Stimulated activated CD4-positive, alpha-beta T cell treated with anti-CD3 and anti-CD28 coated beads, Interleukin-1b, Interleukin-23, amount 100 ng/mL, for 4 hours (primary cell): ENCODE measurements at places on chromosomes 12 and 14.
A peak's percentile ranks its signal among the peaks of the same experiment; 100 is the strongest.

DNA sequence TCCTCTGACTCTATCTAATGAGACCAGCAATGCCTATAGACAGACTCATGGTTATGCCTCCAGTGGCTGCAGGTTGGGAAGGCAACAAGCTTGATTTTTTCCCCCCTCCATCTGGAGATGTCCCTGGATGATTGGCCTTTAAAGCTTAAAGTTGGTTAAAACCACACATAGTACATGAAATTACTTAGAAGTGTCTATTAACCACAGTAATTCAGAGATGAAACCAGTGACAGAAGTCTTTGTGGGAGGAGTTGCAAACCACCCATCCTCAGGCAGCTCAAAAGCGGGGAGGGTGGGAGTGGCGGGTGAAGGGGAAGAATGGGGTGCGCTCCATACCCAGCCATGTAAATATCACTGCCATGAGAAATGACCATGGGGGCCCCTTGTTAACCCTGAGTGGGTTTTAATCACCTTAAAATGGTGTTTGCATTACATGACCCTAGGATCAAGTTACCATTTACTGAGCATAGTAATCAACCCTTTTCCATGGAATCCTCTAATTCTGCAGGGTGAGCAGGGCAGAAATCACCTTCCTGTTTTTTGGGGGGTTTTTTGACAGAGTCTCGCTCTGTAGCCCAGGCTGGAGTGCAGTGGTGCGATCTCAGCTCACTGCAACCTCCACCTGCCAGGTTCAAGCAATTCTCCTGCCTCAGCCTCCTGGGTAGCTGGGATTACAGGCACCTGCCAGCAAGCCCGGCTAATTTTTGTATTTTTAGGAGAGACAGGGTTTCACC is 133.5 kb downstream of the FOXN3 start:
- DNase-seq = no peak

- no peak for DNase-seq
Observed at GRCh38 chr12:104758771-104759170, 199.3 kb downstream of the SLC41A2 start.

GRCh38 chr12:96335270-96335669 is 65.0 kb downstream of the CDK17 start:
- DNase-seq = no peak

- no peak for DNase-seq
Observed at GRCh38 chr12:92059960-92060359, 85.7 kb downstream of the BTG1 start.

DNA sequence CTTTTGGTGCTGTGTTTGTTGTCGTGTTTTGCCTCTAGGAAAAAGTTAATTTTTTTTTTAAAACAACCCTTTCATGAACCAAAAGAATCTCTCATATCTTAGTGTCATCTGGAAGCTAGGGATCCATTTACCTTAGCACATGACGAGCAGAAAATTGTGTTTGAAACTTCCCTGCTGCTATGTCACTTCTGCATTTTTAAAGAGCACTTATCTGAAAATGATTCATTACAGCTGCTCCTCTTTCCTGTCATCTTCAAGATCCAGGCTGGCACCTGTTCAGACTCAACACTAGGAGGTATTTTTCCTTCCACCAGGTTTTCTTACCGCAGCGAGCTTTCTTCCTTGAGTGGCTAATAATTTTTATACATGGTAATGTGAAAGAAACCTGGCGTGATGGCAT is 67.0 kb downstream of the EML1 start:
- DNase-seq = no peak

GRCh38 chr14:69374235-69374634 is 23.9 kb downstream of the ERH start:
- DNase-seq = no peak

- no peak for DNase-seq
Observed at GRCh38 chr14:34439090-34439489, 22.9 kb downstream of the SPTSSA start.

DNA sequence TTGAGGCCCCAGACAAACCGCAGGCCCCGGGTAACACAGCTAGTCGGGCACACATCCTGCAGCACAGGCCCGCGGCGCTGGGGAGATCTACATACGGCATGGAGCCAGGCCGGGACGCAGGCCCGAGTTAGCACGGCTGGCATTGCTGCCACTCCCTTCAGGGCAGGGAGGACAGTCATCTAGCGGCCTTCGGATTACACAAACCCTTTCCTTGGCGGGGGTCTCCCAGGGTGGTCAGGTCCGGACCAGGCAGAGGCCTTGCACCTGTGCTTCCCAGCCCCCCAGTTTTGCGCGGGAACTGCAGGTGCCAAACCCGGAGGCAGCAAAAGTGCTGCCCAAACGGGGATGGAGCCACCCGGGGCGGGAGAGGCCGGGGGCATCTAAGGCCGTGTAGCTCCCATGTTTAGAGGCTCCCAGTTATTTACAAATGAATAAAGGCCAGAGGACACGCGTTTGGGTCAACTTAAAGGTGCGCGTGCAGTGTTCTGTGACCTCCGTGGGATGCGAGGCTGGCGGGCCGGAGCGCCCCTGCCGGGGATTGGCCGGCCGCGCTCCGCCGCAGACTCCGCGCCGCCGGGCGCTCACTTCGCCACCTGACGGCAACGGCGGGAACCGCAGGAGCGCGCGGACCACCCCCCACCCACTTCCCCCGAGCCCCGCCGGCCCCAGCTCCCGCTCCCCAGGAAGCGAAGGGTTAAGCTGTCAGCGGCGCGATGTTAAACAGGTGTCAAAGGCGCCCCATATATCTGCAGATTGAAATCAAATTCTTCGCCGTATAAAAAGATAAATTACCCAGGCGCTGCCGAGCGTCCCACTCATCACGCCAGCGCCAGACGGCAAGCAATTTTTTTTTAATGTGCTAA is 18.1 kb downstream of the VSX2 start:
- peak; percentile 56 for DNase-seq

- DNase-seq = no peak
Observed at GRCh38 chr14:92040431-92041051, 682 bp upstream of the TRIP11 start.

DNA sequence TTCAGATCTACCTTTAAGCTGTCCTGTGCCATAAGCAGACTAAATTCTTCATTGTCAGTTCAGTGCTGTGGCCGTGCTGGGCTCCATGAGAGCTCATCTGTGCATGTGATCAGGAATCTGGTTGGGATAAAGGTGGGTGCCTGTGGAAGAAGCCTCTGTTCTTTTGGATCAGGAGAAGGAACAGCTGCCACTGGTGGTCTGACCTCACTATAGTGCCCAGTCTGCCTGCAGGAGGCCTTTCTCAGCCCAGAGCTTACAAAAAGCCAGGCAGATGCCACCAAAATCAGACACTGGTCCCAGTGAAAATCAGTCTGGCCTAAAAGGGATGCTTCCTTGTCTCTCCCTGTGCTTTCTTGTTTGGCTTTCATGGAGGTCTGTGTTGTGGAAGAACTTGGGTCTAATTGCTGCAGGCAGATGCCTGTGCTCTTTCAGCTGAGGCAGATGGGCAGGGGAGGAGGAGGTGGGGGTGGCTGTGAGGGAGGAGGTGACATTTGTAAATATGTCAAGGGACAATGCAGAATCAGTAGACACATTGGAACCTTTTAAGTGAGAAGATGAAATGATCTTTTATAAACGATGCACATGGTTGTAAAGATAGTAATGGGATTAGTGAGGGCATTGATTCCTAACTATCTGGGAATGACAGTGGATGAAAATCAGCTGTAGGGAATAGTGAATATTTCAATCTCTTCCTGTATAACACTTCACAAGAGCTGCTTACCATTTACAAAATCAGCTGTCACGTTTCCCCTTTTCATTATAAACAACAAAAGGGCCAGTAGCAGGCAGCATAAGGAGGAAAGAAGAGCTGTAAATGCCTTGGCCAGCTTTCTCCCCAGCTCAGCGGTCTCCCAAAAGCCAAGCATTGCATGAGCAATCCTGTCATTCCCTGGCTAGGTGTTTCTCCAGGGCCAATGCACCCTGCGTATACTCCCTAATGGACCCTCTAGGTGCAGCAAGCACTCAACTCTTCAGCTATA is 44.6 kb downstream of the CACNA2D4 start:
- DNase-seq = no peak

DNA sequence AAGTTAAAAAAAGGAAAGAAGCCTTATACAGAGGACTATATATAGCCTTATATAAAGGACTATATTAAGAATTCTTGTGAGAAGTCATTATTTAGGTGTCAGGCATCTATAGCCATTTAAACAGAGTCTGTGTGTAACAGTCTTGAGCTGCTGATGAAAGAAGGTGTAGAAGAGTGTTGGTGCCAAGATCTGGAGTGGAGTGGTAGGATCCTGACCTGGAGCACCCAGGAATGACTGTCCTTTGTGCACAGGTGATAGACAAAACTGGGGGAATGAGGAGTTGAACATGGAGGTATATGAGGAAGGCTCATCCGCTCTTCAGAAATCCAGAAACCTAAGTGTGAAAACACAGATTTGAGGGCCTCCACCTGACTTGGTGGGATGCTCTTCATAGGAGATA is 747.3 kb downstream of the NRXN3 start:
- no peak for DNase-seq

- no peak for DNase-seq
Observed at GRCh38 chr12:95601091-95601961, 50.0 kb upstream of the USP44 start.

DNA sequence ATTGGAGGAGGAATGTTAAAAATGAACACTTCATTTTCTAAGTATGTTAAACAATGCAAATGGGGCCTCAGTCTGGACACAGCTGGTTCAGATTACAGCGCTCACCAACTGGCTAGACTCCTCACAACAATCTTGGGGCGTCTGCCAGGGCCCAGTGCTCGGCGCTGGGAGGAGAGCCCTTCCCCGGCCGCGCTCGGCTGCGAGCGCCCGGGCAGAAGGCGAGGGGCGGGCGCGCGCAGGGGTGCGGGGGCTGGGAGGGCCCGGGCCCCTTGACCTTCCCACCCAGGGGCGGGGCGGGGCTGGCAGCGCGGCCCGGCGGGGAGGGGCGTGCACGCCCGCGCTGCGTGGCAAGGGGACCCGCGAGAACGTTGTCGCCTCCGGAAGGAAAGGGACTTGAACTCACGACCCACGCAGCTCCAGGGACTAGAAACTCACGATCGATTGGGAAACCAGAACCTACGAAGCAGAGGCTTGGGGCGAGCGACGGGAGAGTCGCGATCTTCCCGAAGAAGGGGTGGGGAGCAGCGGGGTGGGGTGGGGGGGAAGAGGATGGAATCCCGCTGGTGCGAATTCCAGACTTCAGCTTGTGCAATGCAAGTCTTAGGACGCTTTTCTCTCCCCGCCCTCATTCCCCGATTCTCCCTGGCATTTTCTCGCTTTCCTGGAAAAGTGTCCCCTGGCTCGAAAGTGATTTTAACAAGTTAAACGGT is at the start of gene FBLN5:
FBLN5 (minus strand) TSS at position 220 of the 710 bp plus-strand sequence. CDS start 465 bp downstream, outside the sequence.
- DNase-seq = peak; percentile 8

GRCh38 chr12:2112401-2112800 is 59.6 kb downstream of the CACNA1C start:
- no peak for DNase-seq

DNA sequence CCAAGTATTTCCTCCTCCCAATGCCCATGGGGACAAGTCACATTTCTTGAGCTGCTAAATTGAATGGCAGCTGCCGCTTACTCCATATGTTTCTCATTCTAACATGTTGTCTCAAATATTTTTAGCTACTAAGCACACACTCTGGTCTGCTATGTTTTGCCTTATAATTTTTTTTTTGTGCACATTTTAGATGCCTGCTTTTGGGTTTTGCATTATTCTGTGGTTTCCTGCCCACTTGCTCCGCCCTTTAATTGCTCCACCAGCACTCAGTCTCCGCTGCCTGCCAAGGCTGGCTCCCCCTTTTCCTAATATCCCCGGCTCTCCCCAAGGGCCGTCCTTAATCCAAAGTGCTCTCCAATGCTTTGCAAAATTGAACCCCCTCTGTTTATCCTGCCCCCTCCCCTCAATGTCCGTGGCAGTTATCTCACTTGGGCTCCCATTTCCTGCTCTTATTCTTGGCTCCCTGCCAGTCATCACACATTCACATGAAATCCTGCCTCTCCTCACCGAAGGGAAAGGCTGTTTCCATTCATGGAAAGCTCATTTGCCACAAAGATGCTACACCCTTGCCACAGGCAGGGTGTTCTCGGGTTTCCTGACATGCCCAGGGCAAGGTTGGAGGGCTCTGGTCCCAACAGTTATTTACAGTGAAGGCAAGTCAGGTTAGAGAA is 79.4 kb downstream of the C12orf75 start:
- no peak for DNase-seq

DNA sequence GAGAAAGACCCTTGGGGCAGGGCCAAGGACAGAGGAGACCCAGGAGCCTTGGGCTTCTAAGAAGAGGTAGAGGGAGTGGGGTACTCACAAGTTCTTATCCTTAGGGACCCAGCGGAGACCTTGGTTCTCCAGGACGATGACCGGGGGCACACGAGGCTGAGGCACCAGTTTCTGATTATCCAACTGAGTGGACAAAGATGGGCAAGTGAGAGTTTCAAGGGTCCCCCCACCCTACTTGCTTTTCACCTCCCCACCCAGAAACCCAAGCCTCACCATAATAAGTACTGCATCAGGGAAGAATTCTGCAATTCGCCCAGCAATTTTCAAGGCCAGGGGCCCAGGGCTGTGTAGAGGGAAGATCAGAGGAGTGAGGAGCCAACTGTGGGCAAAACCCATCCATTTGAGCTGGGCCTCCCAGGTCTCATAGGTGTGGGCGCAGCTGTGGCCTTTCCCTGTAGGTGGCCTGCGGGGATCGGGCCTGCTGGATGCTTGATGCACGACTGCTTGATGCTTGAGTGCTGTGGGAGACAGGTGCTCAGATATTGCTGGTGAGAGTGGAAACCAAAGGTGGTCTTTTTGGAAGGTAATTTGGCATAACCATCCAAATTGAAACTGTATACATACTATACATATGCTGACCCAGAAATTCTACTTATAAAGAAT is 2.0 kb downstream of the EMC9 start:
- DNase-seq = no peak
